ACHN (cell line): ENCODE measurements at places on chromosomes 4 and X.

GRCh38 chrX:40060356-40060845 lies 37.4 kb downstream of the BCOR start:
- DNase-seq = no peak

DNA sequence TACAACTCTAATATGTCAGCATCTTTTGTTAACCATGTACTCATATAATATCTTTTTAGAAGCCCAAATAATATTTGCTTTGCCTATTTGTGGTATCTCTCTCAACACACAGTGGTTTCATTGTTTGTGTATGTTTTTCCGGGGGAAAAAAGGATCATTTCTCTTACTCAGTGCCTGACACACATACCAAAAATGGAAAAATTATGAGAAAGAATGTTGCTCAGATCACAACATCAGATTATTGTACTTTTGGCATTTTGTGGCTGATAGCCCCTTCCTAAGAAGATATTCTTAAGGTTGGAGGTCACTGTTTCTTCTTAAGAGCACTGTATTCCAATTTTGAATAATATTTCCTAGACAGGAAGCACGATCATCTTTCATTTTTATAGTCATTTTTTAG lies 93.6 kb downstream of the PDLIM5 start:
- no peak for DNase-seq

GRCh38 chr4:113739197-113739596 lies 22.3 kb downstream of the CAMK2D start:
- no peak for DNase-seq

DNA sequence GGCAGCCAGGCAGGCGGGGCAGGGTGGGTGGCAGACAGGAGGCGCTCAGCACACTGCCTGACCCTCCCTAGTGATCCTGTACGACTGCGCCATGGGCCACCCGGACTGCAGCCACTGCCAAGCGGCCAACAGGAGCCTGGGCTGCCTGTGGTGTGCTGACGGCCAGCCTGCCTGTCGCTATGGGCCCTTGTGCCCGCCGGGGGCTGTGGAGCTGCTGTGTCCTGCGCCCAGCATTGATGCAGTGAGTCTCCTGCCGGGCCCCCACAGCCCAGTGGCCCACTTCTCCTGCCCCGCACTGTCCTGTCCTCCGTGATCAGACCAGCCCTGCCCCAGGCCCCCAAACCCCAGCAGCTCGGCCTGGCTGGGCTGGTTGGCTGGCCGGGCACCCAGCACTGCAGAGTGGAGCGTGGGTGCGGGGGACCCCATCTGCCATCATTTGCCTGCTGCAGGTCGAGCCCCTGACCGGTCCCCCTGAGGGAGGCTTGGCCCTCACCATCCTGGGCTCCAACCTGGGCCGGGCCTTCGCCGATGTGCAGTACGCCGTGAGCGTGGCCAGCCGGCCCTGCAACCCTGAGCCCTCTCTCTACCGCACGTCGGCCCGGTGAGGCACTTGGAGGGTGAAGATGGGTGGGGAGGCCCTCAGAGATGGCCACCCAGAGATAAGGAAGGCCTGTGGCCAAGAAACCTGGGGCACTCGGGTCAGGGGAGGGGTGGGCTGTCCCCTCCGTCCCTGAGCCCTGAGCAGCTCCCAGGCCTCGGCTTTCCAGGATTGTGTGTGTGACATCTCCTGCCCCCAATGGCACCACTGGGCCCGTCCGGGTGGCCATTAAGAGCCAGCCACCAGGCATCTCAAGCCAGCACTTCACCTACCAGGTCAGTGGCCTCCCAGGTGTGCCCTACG lies 7.6 kb downstream of the PLXNB3 start:
- DNase-seq = no peak

GRCh38 chr4:53234111-53234510 lies 131.8 kb downstream of the SCFD2 start:
- no peak for DNase-seq

DNA sequence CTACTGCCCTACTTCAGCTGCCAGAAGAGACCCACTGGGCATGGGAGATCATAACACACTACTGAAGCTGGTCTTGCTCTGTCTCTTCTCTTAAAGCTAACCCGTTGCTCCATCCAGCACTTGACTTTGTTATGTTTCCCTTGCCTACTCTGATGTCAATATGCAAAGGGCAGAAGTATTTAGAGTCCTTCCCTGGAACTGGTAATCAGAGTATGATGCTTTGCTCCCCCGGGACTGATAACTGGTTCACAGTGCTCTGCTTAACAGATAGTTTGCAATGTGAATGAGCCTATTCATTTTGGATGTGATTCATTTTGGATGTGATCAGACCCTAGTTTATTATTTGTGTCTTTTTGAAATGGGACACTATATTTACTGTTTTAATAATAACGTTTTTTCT lies 12.3 kb upstream of the UCP1 start:
- no peak for DNase-seq

- DNase-seq = no peak
Measured at GRCh38 chr4:70586841-70587240, 5.2 kb upstream of the AMBN start.

GRCh38 chrX:131729295-131729694 lies 185.4 kb downstream of the OR13H1 start:
- no peak for DNase-seq
